Stimulated activated CD4-positive, alpha-beta T cell treated with anti-CD3 and anti-CD28 coated beads, Interleukin-15, amount 100 ng/mL, for 48 hours (primary cell): ENCODE measurements at places on chromosomes 5 and 9.

DNA sequence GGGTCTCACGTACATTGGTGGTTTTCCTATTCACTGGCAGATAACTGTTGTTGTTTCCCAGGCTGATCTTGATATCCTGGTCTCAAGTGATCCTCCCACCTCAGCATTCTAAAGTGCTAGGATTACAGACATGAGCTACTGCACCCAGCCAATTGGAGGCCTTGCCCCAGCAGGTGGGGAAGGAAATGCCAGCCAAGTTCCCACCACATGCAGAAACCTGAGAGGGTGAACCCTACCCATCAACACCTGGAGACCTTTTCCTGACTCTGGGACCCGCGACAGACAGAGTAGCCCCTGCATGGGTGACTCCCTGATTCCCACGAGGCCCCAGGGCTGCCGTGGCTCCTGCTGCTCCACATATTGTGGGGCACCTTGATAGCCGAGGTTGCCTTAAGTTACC lies 107.7 kb downstream of the GDA start:
- DNase-seq: no peak

GRCh38 chr9:107336718-107337360 lies 53.8 kb downstream of the RAD23B start:
- no peak for DNase-seq

DNA sequence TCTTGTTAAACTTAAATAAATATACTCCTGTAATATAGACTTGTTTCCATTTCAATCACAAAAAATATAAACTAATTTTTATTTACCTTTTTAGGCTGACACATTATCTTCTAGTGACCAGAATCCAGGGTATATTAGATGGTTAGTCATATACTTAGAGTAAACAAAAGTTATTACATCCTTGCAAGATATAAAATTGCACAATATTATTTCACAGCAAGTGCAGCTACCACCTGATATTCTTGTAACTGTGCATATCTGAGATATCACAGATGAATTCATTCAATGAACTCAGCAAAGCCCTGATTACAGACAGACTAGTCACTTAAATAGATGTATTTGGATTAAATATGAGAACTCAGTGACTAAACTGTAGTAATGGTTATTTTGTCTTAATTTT lies 25.6 kb upstream of the ARRDC3 start:
- DNase-seq: no peak

GRCh38 chr5:146719179-146719578 lies 159.4 kb downstream of the PPP2R2B start:
- no peak for DNase-seq

GRCh38 chr5:980966-981365 lies 27.6 kb upstream of the NKD2 start:
- no peak for DNase-seq

DNA sequence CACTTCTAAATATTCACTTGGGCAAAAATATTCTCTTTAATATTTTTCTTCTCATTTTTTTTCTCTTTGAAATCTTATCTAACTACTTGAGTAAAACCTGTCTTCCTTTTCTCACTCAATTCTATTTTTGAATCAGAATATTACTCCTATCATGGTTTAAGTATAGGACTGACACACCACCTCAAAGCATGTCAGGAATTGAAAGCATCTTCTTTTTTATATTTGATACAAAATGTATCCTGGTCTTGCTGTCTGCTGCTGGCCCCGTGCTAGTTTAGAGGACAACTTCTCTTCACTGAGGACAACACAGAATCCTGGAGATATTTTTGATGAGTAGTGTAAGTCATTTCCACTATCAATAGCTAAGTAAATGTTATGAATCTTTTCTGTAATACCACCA lies 383.6 kb downstream of the GADD45G start:
- DNase-seq: no peak

GRCh38 chr9:115042781-115043509 lies 75.0 kb downstream of the TNC start:
- no peak for DNase-seq

DNA sequence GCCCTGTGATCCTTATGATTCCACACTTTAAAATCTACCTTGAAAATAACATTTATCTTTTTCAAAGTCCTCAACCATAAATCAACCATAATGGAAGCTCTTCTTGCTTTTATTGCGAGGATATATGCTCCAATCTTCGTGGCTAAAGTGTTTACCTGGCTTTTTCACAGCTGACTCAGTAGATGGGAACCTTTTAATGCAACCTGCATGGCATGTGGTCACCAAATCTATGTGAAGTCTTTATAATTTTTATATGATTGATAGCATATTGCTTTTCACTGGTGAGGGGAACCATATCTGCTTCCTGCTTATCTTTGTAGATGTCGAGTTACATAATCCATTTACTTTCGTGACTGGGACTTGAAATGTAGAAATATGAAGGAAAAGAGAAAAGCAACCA lies 47.1 kb upstream of the TLX3 start:
- DNase-seq: no peak

- DNase-seq: no peak
Measured at GRCh38 chr9:81573415-81574321, 115.7 kb downstream of the TLE1 start.

DNA sequence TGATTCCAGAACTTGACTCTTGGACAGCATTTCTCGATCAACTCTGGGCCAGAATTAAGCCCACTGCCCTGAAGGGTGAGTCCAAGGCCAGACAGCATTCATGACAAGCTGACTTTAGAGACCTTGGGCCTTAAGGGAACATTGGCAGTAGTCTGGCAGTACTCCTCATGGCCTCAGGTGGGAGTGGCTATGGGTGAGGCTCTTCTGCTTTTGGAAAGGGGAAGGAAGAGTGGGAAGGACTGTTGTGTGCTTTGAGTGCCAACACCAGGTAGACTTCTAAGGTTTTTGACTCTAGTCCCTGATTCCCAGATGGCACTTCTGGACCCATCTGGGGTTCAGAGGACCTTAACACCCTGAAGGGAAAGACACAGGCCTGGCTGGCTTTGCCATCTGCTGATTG lies 530.4 kb downstream of the ACTL7B start:
- no peak for DNase-seq

- DNase-seq: peak; percentile 30
Measured at GRCh38 chr9:121133104-121133816, 58.5 kb downstream of the CNTRL start.

DNA sequence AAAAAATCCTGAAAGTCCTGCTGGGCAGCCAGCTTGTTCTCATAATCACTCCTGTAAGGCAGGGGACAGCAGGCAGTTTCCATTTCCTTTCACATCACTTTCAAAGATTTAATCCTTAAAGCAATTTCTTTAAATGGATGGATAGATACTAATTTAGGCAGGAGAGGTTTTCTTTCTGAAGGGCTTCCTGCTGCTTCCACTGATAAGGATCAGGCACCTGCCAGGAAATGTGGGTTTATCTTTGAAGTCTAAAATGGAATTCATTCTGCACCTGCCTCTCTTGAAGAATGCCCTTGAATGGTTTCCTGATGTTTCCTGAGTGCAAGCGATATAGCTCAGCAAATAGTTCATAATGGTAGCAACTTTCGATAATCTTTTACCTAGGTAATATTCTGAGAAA lies 64.5 kb downstream of the STARD4 start:
- DNase-seq: no peak

- DNase-seq: no peak
Measured at GRCh38 chr9:129318121-129319075, 140.3 kb upstream of the IER5L start.

DNA sequence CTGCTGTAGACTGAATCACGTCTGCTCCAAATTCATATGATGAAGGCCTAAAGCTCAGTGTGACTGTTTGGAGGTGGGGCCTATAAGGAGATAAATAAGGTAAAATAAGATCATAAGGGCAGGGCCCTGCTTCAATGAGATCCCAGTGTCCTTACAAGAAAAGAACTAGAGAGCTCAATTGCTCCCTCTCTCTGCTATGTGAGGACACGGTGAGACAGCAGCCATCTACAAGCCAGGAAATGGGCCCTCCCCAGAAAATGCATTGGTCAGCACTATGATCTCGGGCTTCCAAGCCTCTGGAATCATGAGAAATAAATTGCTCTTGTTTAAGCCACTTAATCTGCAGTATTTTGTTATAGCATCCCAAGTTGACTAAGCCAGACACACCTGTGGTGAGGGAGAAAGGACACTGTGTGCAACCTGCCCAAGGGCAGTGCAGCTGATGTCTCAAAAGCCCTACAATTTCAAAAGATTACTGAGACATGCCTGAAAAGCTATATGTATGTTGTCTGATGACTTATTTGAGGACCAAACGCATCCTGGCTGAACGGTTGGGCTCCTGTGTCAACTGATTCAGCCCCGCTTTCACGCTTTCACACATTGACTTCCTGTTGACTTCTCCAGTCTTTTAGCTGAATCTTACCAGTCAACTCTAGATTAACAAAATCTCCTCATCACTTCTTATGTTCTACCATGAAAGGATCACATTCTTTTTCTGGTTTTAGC lies 13.2 kb downstream of the GZMK start:
- DNase-seq: peak; percentile 68

- no peak for DNase-seq
Measured at GRCh38 chr9:78023003-78023741, 8.4 kb downstream of the GNAQ start.

DNA sequence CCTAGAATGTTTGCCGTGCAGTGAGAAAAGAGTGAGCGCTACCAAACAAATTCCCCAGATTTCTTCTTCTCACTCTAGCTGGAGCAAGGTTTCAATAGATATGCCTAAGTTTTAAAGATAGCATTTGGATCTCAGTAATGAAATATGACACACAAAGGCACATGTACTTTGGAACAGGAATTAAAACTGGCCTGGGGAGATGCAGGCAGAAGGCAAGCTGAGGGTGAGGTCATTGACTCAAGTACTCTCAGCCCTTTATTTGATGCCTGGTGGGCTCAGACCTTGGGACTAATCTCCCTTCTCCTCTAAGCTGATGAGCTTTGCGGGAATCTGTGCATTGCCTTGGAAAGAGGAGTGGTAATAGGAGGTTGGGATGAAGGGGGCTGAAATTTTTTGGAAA lies 323.3 kb upstream of the SLC30A5 start:
- DNase-seq: no peak

DNA sequence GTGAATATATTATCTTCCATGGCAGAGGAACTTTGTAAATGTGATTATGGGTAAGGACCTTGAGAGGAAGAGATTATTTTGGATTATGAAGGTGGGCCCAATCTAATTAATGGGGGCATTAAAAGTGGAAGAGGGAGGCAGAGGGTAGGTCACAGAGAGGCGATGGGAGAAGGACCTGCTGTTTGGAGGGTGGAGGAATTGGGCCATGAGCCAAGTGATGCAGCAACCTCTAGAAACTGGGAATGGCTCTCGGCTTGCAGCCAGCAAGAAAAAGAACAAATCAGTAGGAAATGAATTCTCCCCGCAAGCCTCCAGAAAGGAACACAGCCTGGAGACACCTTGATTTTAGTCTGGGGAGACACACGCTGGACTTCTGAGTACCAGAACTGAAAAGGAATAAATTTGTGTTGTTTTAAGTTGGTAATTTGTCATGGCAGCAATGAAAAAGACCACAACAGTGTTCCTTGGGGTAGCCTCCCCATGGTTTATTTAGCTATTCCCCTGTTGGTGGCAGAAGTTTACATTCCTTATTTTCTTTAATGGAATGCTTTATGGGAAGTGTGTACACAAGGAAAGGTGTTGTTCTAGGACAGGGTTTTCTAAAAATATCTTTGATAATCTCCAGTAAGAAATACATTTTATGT lies 103.6 kb downstream of the HSPA4 start:
- no peak for DNase-seq

DNA sequence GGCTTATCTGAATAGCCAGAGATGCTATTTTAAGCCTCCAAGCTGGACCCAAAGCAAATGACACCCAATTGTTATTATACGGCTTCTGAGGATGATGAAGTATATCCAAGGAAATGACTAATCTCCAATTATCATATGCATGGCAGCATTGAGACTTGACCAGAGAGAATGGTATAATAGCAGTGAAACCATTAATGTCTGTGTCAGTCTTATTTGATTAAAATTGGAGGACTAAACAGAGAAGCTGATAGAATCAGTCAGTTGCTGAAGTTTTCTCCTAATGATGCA lies 200.5 kb downstream of the EFNA5 start:
- no peak for DNase-seq

GRCh38 chr5:91225848-91226686 lies 157.1 kb downstream of the ARRDC3 start:
- DNase-seq: peak; percentile 10

DNA sequence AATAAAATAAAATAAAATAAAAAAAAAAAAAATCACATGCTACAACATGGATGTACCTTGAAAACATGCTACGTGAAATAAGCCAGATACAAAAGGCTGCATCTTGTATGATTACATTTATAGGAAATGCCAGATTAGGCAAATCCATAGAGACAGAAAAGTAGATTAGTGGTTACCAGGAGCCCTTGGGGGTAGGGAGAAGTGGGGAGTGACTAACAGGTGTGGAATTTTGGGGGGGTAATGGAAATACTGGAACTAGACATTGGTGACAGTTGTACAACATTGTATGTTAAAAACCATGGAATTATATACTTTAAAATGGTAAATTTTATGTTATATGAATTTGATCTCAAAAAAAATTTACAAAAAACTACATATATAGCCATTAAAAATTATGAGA lies 47.3 kb downstream of the SLC1A1 start:
- DNase-seq: no peak

DNA sequence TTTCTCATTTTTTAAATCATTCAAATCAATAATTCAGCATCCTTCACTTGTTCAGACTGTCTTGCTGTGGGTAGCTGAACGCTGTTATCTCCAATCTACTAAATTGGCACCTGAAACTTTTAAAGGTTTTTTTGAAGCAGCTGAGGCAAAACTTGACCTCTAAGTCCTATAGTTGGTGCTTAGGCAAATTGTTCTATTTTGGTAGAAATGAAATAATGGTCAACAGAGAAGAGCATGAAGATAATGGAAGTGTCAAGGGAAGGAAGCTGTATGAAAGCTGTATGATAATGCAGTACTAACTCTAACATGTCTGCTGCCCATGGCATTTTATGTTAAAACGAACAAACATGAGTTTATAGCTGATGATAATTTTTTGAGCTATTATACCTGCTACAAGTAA lies 138.0 kb downstream of the GDNF start:
- DNase-seq: no peak

DNA sequence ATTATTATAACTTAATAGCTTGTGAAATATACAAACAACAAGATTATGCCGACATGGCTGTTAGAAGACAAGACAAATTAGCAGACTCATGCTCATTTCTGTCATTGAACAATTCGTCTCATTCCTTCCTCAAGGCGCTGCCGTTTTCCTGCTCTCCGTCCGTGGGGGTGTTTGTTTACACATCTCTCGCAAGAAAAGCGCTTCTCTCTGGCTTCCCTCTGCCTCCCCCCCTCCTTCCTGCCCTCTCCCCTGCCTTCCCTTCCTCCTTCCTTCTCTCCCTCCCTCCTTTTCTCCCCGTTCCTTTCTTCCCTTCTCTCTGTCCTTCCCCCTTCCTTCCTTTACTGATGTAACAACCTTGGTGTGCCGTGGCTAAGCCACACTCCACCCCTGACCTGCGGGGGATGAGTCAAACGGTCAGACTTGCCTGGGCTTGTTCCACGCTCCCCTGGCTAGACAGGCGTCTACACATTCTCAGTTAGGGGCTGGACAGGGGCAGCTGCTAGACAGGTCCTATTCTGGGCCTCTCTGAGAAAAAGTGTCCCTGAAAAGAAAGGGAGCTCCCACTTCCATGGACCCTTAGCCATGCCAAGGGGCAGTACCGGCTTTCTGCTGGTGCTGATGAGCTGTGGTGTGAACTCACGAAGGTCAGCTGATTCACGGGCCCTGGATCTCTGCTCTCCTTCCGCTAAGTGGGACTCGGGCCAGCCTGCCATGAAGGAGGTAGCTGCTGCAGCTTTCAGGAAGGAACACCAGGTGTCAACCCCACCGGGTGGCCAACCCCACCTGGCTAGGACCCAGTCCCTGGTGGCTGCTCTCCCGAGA lies 32.0 kb upstream of the SPTLC1 start:
- DNase-seq: no peak
